ENCODE measurements at places on chromosomes 11 and 22. TPM values are rescaled to one million over a fixed set of nuclear protein-coding genes. Genes with fewer than 3 reads are reported as not detected.

POLD3 gene
- total RNA-seq: 41.2 TPM

GRCh38 chr11:78560826-78561484 is 13.7 kb downstream of the NARS2 start:
- DNase-seq: no peak
- H3K27ac ChIP-seq: no peak overlapping the region
- peaks cover 7% of the 10 kb centered on the region for H3K4me1 ChIP-seq
- H3K4me3 ChIP-seq: no peak overlapping the region
- peaks cover 3% of the 10 kb centered on the region for H3K36me3 ChIP-seq

PRAME gene
- total RNA-seq: not detected

B4GALNT4 gene
- 6.1 TPM for total RNA-seq

- no peak overlapping the region for H3K27ac ChIP-seq
- no peaks in the 10 kb centered on the region for H3K27me3 ChIP-seq
- no peaks in the 10 kb centered on the region for H3K4me1 ChIP-seq
- no peak for DNase-seq
Observed at GRCh38 chr11:110755941-110756340, 43.7 kb upstream of the ARHGAP20 start.

DNA sequence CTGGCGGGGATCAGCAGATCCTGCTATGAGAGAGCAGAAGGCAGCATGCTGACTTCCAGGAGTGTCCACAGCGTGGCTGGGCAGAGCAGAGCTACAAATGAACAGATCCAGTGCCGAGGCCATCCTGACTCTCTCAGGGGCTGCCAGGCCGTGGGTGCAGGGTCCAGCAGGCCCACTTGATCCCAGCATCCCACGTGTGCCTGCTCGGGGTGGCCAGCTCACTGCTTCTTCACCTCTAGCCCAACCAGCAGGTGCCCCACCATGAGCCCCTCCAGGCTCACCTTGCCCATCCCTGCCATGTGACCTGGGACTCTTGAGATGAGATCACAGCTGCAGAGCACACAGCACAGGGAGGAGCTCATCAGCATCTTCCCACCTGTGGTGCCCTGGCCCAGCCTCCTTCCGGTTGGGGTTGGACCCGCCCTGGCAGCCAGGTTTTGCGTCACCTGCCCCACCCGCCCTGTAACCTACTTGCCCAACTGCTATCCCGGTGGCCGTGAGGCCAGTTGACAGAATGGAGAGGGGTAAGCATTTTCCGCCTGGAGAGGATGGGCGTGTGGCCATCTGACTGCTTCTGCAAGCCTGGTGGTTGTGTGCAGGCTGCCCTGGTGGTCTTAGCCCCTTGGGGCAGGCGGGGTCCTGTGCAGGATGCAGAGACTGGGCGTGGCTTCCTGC is 11.0 kb downstream of the TANGO2 start:
- no peaks in the 10 kb centered on the region for H3K36me3 ChIP-seq
- no peak for DNase-seq
- no peaks in the 10 kb centered on the region for H3K27me3 ChIP-seq
- no peaks in the 10 kb centered on the region for H3K4me1 ChIP-seq
- H3K27ac ChIP-seq: no peak overlapping the region

LAMTOR1 gene
- total RNA-seq: 107 TPM

- H3K4me1 ChIP-seq: no peaks in the 10 kb centered on the region
- H3K36me3 ChIP-seq: 0 out of 2 replicates have a peak, but pooled peaks cover 4% of the 10 kb centered on the region
- no peak overlapping the region for H3K4me3 ChIP-seq
- no peak overlapping the region for H3K27ac ChIP-seq
Observed at GRCh38 chr11:43907028-43907975, 26.7 kb downstream of the ALKBH3 start.

- peaks cover 10% of the 10 kb centered on the region for H3K4me1 ChIP-seq
- no peaks in the 10 kb centered on the region for H3K36me3 ChIP-seq
- no peaks in the 10 kb centered on the region for H3K27me3 ChIP-seq
- no peak overlapping the region for H3K27ac ChIP-seq
- DNase-seq: peak; percentile 56
- H3K4me3 ChIP-seq: no peak overlapping the region
Observed at GRCh38 chr22:38963872-38964271, 6.5 kb downstream of the APOBEC3A start.

MB gene
- 5.0 TPM for total RNA-seq

- no peak for DNase-seq
- H3K4me3 ChIP-seq: no peak overlapping the region
- H3K27ac ChIP-seq: no peak overlapping the region
- no peaks in the 10 kb centered on the region for H3K27me3 ChIP-seq
- no peaks in the 10 kb centered on the region for H3K4me1 ChIP-seq
Observed at GRCh38 chr11:85132851-85133585, 494.1 kb downstream of the DLG2 start.

OVOL1 gene
- total RNA-seq: 10.2 TPM

DNA sequence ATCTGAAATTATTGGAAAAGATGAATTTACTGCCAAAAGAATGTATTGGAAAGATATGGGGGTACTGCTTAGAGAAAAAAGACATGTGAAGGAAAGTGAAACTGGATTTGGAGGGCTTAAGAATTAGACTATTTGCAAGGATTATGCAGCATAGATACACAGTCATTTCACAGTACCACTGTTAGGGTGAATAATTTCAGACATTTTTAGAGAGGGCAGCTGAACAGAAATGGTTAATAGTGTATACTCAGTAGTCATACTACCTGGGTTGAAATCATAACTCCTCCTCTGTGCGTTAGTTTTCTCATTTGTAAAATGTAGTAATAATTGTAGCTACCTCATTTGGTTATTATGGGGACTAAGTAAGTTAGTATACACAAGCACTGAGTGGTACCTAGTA is 33.0 kb downstream of the GAS2 start:
- no peak overlapping the region for H3K4me3 ChIP-seq
- H3K27me3 ChIP-seq: no peaks in the 10 kb centered on the region
- H3K36me3 ChIP-seq: no peaks in the 10 kb centered on the region
- DNase-seq: no peak
- no peak overlapping the region for H3K27ac ChIP-seq
- no peaks in the 10 kb centered on the region for H3K4me1 ChIP-seq

DNA sequence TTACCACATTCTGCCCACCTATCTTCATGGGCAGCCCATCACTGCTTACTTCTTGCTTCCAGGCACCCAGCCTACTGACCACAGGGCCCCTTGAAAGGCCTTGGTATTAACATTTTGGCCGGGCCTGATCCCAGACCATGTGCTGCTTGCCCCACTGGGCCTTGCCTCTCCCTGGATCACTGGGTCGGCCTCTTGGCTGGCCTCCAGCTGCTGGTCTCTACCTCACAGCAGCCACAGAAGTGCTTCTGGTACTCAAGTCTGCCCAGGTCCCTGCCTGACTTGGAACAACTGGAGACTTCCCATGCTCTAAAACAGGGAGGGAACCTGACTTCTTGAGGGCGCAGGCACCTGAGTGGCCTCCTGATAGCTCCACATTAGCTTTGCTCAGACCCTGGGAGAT is 63.6 kb downstream of the THAP12 start:
- H3K27me3 ChIP-seq: no peaks in the 10 kb centered on the region
- no peak overlapping the region for H3K4me3 ChIP-seq
- no peaks in the 10 kb centered on the region for H3K4me1 ChIP-seq

DNA sequence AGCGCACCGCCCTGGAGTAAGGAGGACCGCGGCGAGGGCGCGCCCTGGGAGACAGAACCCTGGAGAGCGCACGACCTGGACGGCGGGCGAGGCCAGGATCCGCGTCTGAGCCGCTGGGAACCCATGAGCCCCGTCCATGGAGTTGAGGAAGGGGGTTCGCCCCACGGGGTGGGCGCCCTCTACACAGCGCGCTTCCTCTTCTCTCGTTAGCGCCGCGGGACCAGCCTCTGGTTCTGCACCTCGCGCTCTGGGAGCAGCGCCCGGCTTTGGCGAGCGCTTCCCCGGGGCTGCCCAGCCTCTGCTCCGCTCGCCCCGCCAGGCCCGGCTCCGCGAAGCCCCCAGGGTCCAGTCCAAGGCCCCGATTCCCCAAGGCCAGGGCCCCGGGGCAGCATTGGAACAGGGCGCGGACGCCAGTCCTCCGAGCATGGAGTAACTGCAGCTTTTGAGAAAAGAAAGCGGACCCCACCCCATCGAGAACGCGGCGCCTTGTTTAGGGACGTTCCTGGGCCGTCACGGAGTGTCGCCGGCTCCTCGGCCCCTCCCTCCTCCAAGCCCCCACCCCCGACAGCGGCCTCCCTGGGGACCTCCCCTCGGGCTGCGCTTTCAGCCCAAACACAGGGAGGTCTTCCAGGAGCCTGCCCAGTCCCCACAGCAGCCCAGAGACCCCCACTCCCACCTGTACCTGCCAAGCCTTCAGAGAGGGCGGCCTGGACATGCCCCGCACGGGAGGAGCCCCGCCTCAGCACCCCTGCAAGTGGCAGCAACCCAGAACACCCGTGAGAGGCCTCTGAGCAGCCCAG is 56.2 kb downstream of the BRD1 start:
- H3K4me3 ChIP-seq: no peak overlapping the region
- DNase-seq: no peak
- H3K4me1 ChIP-seq: no peaks in the 10 kb centered on the region

- no peaks in the 10 kb centered on the region for H3K27me3 ChIP-seq
- peak overlapping the region; percentile 68 for H3K4me3 ChIP-seq
- H3K4me1 ChIP-seq: peaks cover 36% of the 10 kb centered on the region
- no peak for DNase-seq
- H3K27ac ChIP-seq: peak overlapping the region; percentile 50
- peaks cover 24% of the 10 kb centered on the region for H3K36me3 ChIP-seq
Observed at GRCh38 chr11:64876229-64876750, 2.1 kb downstream of the EHD1 start.

- no peak overlapping the region for H3K4me3 ChIP-seq
- H3K27ac ChIP-seq: no peak overlapping the region
- no peaks in the 10 kb centered on the region for H3K36me3 ChIP-seq
- no peak for DNase-seq
- H3K4me1 ChIP-seq: peaks cover 12% of the 10 kb centered on the region
Observed at GRCh38 chr22:28670756-28671155, 8.9 kb downstream of the TTC28 start.

TENM4 gene
- total RNA-seq: 0.25 TPM

GRCh38 chr11:32830413-32830738 is 649 bp downstream of the PRRG4 start:
- DNase-seq: peak; percentile 83
- peaks cover 14% of the 10 kb centered on the region for H3K4me1 ChIP-seq
- no peaks in the 10 kb centered on the region for H3K27me3 ChIP-seq
- peak overlapping the region; percentile 57 for H3K27ac ChIP-seq
- H3K36me3 ChIP-seq: 0 out of 2 replicates have a peak, but pooled peaks cover 3% of the 10 kb centered on the region
- peak overlapping the region; percentile 72 for H3K4me3 ChIP-seq

DNA sequence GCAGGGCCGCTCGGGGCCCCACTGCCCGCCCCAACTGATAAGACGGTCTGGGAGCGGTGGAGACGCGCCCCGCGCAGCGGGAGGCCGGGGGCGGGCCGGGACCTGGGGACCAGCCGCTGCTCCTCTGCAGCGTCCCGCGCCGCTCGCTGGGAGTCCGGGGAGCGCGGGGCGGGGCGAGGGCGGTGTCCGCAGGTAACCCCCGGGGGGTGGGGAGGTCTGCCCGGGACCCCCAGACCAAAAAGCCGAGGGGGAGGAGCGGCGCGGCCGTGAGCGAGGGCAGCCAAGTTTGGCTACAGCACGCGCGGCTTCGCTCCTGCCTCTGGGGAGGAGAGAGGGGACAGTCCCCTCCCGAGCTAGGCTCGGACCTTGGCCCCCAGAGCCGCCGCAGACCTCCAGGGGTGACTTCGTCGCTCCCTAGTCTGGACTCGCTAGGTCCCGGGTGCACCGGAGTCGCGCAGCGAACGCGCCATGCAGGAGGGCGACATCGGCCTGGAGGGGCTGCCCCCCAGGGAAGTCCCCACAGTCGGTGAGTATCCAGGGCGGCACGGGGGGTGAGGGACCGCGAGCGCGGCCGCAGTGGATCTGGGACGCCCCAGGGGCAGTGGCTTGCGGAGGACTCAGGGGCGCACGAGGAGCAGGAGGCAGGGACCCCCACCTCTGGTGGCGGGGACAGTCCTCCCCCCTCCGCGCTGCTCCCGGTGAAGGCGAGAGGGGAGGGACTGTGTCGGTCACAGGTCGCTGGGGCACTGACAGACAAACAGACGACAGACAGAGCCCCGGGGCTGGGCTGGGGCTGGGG is 92.3 kb upstream of the ANO1 start:
- H3K27me3 ChIP-seq: no peaks in the 10 kb centered on the region
- H3K27ac ChIP-seq: no peak overlapping the region
- no peak for DNase-seq
- no peak overlapping the region for H3K4me3 ChIP-seq

DNA sequence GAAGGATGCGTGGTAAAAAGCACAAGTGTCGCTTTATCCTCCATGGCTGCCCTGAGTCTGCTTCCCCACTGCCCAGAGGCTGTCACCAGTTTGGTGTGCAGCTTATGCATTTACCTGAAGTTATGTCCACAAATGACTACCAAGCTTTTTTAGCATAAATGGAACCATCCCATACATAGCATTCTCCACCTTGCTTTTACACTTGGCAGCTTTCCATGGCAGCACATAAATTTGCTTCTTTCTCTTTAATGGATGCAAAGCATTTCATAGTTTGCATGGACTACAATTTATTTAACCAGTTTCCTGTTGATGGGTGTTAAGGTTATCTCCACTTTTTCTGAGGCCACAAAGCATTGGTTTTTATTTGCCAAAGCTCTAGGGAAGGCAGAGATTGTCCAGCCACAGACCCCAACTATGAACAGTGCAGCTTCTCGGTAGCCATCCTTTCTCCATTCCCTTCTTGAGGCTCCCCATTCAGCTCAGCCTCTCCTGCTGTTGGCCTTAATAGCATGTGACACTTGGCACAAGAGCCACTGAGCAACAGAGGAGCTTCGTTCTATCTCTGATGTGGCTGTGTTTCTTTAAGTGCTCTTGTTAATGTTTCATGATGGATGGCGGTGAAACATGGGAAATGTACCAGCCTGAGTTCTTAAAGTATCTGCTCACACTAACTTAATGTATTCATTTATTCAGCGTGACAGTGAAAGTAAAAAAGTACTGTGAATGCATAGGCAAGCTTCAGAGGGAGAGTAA is 59.8 kb upstream of the NAV2 start:
- DNase-seq: no peak
- H3K36me3 ChIP-seq: no peaks in the 10 kb centered on the region
- no peaks in the 10 kb centered on the region for H3K4me1 ChIP-seq
- H3K27ac ChIP-seq: no peak overlapping the region
- no peaks in the 10 kb centered on the region for H3K27me3 ChIP-seq
- no peak overlapping the region for H3K4me3 ChIP-seq

GRCh38 chr11:120326228-120326627 is 1.1 kb downstream of the TLCD5 start:
- no peaks in the 10 kb centered on the region for H3K36me3 ChIP-seq
- peak overlapping the region; percentile 79 for H3K4me3 ChIP-seq
- no peak for DNase-seq
- H3K27me3 ChIP-seq: no peaks in the 10 kb centered on the region

- peaks cover 54% of the 10 kb centered on the region for H3K27me3 ChIP-seq
- no peaks in the 10 kb centered on the region for H3K36me3 ChIP-seq
Observed at GRCh38 chr22:50016308-50016987, 3.9 kb upstream of the IL17REL start.

DNA sequence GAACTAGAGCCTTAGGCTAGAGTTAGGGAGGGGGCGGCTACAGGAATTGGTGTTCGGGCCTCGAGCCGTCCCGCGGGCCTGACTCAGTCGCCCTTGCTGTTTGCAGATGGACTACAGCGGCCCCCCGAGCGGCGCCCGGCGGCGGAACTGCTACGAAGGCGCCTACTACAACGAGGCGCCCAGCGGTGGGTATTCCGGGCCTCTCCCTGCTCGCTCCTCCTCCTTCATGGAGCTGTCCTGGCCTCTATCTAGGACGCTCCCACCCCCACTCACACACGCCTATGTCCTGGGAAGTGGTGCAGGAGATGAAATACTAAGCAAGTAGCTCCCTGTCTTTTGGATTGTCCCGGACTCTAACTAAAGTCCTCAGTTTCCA is 1.4 kb downstream of the MYOD1 start:
- peaks cover 54% of the 10 kb centered on the region for H3K27me3 ChIP-seq
- no peaks in the 10 kb centered on the region for H3K36me3 ChIP-seq
- no peak for DNase-seq
- H3K4me1 ChIP-seq: no peaks in the 10 kb centered on the region
